Stromal cell of bone marrow (primary cell): ENCODE measurements at places on chromosomes 2 and 18.

GRCh38 chr2:193251909-193252308, 1057.2 kb upstream of the TMEFF2 start:
- DNase-seq: no peak

DNA sequence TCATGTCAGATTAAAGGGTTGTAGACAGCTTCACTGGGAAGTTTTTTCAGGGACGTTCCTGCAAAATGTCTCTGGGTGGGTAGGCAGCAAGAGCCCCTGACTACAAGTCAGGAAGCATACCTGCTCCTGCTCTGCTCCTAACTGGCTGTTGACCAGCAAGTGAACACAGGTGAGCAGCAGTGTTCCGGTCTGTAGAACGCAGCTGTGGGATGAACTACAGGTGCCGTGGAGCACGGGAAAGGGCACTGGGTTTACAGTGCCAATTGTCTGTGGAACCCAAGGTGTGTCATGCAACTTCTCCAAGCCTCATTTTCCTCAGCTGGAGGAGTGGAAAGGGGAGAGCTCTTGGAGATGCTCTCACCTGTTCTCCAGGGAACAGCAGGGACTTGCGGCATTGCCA, 6.6 kb downstream of the ASB18 start:
- DNase-seq: no peak

- DNase-seq: no peak
These were observed 29.2 kb upstream of the CCDC178 start for GRCh38 chr18:33469699-33470098.

DNA sequence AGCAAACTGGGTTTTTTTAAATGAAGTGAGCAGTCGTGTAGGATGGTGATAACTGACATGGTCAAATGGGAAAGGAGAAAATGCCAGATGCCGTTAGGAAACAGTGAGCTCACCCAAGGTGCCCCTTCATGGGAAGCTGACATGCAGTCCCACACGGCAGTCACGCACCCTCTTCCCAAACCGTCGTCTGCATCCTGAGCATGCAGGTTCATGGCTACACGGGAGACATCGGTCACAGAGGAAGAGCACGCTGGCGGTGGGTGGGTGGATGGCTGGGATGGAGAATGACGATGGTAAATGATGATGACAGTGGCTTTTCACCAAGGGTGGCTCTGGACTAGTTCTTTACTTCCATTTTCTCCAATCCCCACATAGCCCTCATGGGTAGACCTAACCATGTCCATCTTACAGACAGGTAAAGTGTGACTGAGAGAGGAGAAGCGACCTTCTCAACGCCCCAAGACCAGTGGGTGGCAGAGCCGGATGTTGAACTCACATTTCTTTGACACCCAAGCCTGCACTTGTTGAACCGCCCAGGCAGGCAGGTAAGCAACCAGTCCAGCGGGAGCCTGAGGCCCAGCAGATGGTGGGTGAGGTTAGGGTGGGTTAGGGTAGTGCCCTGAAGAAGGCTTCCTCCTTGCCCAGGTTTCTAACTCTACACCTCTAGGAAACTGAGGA, 44.5 kb downstream of the TNS1 start:
- no peak for DNase-seq

DNA sequence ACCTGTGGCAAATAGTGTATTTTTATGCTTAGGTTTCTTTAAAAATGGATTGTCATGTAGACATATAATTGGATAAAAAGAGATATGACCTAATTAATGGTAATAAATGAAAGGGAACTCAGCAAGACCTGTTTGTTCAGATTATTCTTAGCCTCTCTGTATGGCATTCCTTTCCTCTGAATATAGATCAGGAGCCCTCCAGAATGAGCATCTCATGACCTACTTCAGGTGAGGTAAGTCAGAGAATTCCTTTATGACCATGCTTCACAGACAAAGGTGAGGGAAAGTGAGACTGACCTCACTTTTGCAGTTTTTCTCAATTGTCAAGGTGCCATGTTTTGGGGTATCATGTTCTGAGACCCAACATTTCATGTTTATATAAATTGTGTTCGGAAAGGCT, 1744.3 kb upstream of the PIK3C3 start:
- DNase-seq: no peak

GRCh38 chr2:240707043-240707756, 15.5 kb downstream of the AQP12A start:
- no peak for DNase-seq
